ENCODE measurements at places on chromosomes 4 and X.

GRCh38 chr4:67082746-67083145 is 462.6 kb downstream of the CENPC start:
- DNase-seq, result no peak

DNA sequence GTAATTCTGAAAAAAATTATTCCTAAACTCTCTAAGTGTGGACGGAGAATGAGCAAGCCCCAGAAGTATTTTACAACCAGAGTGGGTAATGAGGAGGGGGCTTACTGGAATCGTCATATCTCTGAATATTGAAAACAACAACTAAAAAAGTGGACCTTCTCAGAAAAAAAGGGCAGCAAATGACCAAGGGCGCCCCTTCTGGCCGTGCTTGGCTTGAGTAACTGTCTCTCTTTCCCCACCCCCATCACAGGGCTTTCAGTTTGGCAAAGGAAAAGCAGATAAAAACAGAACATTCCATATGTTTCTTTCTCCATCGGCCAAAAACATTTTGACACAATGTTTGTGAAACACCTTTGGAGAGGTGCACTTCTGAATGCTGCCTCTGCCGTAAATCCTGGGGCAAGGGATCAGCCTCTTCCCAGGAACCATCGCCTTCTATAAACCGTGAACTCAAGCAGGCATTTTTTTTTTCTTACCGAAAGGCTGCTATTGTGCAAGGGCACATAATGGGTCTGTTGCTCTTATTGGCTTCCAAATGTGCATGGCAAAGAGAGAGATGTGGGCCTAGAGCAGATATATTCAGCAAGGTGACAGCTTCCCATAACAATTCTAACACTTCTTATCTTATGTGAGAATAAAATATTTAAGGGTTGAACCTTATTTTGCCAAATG is 115.4 kb downstream of the PARM1 start:
- peak; percentile 5 for DNase-seq

GRCh38 chrX:139596068-139596467 is 65.5 kb downstream of the F9 start:
- no peak for DNase-seq

DNA sequence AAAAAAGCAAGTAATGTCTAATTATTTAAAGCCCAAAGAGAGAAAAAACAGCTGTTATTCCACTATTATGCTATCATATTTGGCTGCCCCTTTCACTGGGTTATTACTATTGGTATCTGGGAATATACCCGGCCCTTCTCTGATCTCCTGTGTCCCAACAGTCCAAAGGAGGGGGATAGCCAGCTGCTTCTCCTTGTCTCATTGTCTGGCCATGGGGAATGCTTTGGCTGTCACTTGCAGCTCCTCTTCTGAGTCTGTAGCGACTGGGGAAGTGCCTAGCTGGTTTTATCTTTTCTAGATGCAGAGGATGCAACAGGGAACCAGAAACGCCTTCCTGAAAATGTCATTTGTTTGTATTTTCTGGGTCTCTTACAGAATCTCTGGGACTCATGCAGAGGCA is 33.9 kb downstream of the MGARP start:
- DNase-seq, result no peak

DNA sequence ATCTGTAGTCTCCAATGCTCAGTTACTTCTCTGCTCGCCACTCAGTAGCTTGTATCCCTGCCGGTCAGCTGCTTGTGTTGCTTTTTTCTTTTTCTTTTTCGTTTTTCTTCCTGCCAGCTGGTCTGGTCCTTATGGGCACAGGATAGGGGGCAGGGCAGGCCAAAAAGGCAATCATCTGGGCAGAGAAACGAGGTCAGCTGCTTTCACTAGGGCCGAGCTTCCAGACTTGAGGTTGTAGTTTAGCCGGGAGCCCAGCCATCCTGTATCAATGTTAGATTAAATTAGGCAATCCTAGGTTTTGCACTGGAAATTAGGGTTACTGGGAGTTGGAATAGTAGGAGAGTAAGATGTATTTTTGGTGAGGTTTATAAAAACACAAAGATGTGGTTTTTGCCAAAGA is 3.4 kb downstream of the ARSF start:
- no peak for DNase-seq

- no peak for DNase-seq
Observed at GRCh38 chr4:181848357-181848756, 394.8 kb upstream of the TENM3 start.

DNA sequence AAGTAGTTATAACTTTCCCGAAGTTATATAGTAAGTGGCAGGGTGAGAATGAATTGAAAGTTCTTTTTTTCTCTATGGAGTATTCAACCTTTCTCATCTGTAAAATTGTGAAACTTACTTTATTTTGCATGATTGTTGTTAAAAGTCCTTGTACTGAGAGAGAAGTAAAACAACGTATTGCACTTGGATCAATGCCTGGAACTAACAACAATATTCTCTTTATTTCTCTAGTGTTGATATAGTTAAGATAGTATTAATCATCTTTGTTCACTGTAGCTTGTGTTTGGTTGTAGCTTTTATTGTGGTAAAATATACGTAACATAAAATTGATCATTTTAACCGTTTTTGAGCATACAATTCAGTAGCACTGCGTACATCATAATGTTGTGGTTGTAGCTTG is 48.7 kb downstream of the STIM2 start:
- DNase-seq, result no peak

DNA sequence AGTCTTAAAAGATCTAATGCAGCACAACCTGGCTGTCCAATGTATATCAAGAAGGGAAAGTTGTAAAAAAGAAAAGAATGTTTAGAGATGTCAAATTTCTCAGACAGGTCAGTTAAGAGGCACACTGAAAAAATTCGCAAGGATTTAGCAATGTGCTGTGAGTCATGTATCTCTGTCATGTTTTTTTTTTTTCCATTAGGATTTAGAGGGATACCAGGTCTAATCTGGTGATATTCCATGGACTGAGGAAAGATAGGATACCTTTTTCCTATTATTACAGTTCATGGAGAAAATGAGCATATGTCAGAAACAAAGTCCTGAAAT is 815.4 kb upstream of the PCDH10 start:
- no peak for DNase-seq

GRCh38 chr4:117560329-117560728 is 474.0 kb upstream of the NDST3 start:
- DNase-seq, result peak; percentile 50

DNA sequence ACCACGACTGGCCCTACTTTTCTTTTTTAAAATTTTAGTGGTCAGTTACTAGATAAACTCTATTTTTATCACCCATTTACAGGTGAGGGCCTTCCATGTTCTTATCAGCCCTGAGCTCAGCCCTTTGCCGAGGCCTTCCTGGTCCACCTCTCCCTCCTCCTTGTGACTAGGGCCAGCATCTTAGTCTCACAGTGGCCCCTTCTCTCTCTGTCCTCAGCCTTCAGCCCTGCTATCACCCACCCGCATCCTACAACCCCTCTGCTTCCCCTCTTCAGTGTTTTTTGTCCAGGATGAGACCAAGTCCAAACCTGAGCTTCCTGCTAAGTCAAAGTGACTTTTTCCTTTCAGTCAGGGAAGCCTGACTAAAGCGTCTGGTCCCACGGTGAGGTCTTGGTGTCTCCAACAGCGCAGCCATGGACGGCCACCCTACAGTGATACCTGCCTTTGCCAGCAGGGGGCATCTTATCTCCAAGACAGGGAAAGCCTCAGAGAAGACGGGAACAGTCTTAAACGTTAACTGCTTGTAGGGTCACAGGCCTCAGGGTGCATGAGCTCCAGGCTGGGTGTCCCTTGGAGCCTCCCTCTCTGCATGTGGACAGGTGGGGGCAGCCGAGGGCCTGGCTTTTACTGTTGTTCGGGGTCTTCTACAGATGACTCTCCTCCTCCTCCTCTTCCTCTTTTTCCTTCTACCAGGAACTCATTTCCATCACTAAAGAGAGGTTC is 11.7 kb upstream of the GAGE10 start:
- DNase-seq, result peak; percentile 64
